ENCODE measurements at places on chromosomes 11 and 22. TPM values are rescaled to one million over a fixed set of nuclear protein-coding genes. Genes with fewer than 3 reads are reported as not detected.

Gene DEPDC7
- under 0.01 TPM for total RNA-seq

Gene TCF20
- total RNA-seq = 15.1 TPM

Gene MYO7A
- 8.3 TPM for total RNA-seq

Gene SFI1
- total RNA-seq = 15.8 TPM

Gene PRODH
- total RNA-seq = not detected

Gene CST6
- total RNA-seq = 0.64 TPM

Gene TYR
- total RNA-seq = not detected

Gene SNX32
- 0.51 TPM for total RNA-seq

Gene SOX10
- total RNA-seq = not detected

Gene ACRV1
- not detected for total RNA-seq

Gene MFRP
- not detected for total RNA-seq

Gene SESN3
- 23.2 TPM for total RNA-seq

Gene POU2F3
- 0.13 TPM for total RNA-seq

Gene CCDC89
- total RNA-seq = not detected

Gene SCUBE1
- total RNA-seq = 0.51 TPM

All from dermis microvascular lymphatic vessel endothelial cell (primary cell).